Stimulated activated CD4-positive, alpha-beta T cell treated with anti-CD3 and anti-CD28 coated beads, Interleukin-15, amount 100 ng/mL, for 1 hour (primary cell): ENCODE measurements at places on chromosomes 1 and 21.

DNA sequence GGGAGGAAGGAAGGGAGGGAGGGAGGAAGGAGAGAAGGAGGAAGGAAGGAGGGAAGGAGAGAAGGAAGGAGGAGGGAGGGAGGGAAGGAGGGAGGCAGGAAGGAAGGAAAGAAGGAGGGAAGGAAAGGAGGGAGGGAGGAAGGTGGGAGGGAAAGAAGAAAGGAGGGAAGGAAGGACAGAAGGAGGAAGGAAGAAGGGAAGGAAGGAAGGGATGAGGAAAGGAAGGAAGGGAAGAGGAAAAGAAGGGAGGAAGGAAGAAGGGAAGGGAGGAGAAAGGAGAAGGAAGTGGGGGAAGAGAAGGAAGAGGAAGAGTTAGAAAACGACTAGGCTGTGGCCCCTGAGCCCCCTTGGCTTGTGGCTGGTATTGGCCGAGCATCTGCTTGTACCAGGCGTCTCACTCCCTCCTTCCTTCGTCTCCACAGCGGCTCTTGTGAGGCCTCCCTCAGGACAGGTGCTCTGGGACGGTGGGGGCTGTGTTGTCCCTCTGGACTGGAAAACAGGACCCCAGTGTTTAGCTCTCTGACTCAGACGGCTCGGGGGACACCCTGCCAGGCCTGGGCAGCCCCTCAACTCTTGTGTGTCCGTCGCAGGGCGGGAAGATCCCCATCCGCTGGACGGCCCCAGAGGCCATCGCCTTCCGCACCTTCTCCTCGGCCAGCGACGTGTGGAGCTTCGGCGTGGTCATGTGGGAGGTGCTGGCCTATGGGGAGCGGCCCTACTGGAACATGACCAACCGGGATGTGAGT is 36.2 kb upstream of the C1QA start:
- no peak for DNase-seq

DNA sequence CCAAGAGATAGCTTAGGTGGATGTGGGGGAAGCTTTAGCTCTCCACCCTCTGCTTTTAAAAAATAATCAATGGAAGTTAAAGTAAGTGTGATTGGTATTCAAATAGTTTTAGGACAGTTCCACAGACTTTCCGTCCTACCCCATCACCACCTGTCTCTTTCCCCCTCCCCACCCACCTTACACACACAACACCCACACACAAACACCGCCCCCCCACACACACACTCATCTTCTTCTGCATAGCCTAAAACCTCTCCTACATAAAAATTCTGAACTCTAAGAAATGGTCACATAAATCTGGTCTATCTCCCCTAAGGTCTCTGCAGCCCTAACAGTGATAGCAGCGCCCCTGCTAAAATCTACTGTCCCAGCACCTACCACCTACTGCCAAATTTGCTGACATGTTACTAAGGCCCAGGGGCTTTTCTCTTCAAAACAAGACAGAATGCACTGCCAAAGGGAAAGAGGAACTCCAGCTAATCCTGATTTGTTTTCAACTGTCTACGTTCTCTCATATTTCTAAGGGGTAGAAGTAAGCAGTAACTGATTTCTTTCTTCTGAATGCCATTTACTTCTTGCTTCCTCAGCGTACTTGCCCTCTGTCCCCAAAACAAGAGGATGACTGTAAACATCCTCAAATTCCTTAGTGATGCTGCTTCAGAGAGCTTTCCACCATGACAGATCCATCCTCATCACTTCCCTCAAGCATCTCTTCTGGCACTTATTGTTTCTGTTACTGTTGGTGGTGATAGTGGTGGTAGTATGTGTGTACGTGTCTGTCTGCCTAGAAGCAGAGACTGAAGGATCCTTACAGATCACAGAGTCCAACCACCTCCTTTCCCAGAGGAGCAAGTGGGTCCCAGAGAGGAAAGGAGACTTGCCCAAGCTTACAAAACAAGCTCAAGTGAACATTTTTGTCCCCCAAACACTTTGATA is 56.8 kb downstream of the LUZP1 start:
- no peak for DNase-seq

- no peak for DNase-seq
Observed at GRCh38 chr1:199247891-199248290, 609.1 kb downstream of the PTPRC start.

DNA sequence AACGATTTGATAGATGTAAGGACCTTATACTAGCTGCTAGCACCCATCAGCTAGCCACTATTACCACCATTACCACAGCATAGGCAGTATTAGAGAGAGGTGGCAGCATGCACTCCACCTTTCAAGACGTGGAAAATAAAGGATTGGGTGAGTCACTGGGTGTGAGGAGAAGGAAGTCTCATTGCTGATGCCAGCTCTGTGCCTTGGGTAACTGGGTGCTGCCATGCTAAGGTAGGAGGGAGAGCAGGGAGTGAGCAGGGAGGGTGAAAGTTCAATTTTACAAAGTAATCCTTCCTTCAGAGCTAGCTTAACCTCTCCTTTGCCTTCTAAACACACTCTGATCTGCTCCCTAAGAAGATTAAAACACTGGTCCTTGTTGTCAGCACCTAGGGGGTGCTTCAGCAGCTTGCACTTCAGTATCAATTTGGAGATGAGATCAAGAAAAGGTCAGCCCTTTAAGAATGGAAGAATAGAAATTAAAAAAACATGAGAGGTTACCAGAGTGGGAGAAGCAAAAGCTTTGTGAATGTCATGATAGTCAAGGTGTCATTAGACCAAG is 1.8 kb upstream of the LIN9 start:
- no peak for DNase-seq

- no peak for DNase-seq
Observed at GRCh38 chr21:17451364-17451891, 61.4 kb upstream of the CXADR start.

GRCh38 chr1:67058761-67059160 is 4.8 kb upstream of the SLC35D1 start:
- DNase-seq: no peak

DNA sequence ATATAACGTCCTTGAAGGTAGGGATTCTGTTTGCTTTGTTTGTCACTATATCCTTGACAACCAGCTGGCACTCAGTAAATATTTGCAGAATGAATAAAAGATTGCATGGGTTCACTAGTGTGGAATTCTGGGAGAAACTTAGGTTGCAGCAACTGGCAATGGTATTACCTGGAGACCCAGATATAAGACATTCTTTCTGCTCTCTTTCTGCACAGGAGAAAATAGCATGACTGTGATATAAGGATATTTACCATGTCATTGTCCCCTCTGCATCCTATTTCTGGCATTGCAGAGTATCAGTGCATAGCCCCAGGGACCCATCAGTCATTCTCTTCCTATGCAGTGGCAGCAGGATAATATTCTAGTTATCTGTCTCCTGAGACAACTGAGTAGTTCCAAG is 308.9 kb upstream of the LRRC7 start:
- no peak for DNase-seq

GRCh38 chr1:216448011-216448510 is 24.8 kb upstream of the USH2A start:
- no peak for DNase-seq

- no peak for DNase-seq
Observed at GRCh38 chr21:37828556-37828955, 87.7 kb downstream of the KCNJ6 start.

DNA sequence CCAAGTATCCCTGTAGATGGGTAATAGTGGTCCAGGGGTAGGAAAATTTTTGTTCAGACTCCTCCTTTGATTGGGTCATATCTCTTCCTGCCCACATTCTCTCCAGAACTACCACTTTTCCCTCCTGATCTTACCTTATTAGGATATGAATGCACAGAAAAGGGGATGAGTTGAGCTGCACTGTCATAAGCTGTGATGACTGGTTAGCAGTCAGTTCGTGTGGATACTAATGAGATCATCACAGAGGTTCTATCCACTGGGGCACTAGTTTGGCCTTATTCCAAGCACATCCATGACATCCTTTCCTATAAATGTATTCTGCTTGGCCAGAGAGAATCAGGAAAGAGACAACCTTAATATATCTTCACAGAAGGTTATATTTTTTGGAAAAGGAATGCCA is 22.1 kb upstream of the TBX15 start:
- DNase-seq: no peak
